ENCODE measurements at places on chromosomes 16 and 17.

GRCh38 chr16:17469011-17469740 is 1.6 kb downstream of the XYLT1 start:
- H3K27ac ChIP-seq, result no peak overlapping the region
- DNase-seq, result no peak
- H3K27me3 ChIP-seq, result no peaks in the 10 kb centered on the region
- H3K4me3 ChIP-seq, result peak overlapping the region; percentile 72
- peaks cover 12% of the 10 kb centered on the region for H3K4me1 ChIP-seq
- no peaks in the 10 kb centered on the region for H3K36me3 ChIP-seq

DNA sequence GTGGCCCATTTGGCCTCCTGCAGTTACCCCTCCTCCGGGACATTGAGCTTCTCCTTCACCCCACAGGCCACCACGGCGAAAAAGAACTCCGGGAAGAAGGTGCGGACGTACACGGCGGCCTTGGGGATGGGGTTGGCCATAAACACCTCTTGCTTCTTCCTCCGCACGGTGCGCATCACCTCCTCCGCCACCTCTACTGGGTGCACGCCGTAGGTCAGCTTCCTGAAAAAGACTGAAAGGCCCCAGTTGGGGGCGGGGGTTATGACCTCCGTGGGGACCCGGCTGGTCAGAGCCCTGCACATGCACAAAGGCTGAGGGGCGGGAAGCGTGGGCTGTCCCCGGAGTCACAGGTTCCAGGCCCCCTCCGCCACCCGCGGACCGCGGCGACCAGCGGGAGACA is 19.9 kb downstream of the DHRS7C start:
- H3K4me1 ChIP-seq, result no peaks in the 10 kb centered on the region
- DNase-seq, result no peak
- H3K27ac ChIP-seq, result no peak overlapping the region

- peaks cover 33% of the 10 kb centered on the region for H3K4me1 ChIP-seq
- H3K36me3 ChIP-seq, result no peaks in the 10 kb centered on the region
- H3K27me3 ChIP-seq, result no peaks in the 10 kb centered on the region
- no peak for DNase-seq
Measured at GRCh38 chr17:2705263-2705662, 6.3 kb downstream of the CLUH start.

DNA sequence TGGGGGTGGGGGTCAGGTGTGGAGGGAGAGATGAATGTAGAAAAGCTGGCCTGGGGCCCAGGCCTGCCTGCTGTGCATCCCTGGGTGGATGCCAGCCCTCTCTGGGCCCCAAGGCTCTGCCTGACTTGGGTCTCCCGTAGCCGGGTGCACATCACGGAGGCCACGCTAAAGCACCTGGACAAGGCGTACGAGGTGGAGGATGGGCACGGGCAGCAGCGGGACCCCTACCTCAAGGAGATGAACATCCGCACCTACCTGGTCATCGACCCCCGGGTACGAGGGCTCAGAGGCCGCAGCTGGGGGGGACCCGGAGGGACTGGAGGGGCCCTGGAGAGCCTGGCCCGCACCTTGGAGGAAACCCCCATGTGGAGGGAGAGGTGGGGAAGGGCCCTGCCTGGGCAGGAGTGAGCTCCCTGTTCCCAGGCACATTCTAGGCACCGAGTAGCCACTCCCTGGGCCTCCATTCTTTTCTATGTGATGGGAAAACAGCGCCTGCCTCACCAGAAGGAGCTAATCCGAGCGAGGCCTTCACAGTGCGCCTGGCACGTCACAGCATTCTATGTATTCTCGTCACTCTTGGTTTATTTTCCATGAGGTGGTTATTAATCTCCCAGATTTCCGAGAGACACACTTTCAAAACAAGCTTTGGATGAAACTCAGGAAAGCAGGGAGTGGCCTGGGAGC is 34.7 kb downstream of the ADCY7 start:
- no peak overlapping the region for H3K27ac ChIP-seq
- no peak for DNase-seq
- no peaks in the 10 kb centered on the region for H3K4me1 ChIP-seq
- H3K36me3 ChIP-seq, result no peaks in the 10 kb centered on the region
- no peaks in the 10 kb centered on the region for H3K27me3 ChIP-seq

GRCh38 chr16:62794724-62795123 is 758.5 kb upstream of the CDH8 start:
- H3K36me3 ChIP-seq, result no peaks in the 10 kb centered on the region
- no peaks in the 10 kb centered on the region for H3K4me1 ChIP-seq
- H3K27ac ChIP-seq, result no peak overlapping the region
- no peaks in the 10 kb centered on the region for H3K27me3 ChIP-seq

GRCh38 chr17:74852237-74853047 is 7.2 kb downstream of the GRIN2C start:
- H3K36me3 ChIP-seq, result no peaks in the 10 kb centered on the region
- DNase-seq, result no peak
- H3K4me3 ChIP-seq, result peak overlapping the region; percentile 38
- no peak overlapping the region for H3K27ac ChIP-seq

GRCh38 chr16:31357324-31358109 is 2.5 kb downstream of the ITGAX start:
- no peaks in the 10 kb centered on the region for H3K27me3 ChIP-seq
- no peaks in the 10 kb centered on the region for H3K36me3 ChIP-seq
- no peak overlapping the region for H3K4me3 ChIP-seq

DNA sequence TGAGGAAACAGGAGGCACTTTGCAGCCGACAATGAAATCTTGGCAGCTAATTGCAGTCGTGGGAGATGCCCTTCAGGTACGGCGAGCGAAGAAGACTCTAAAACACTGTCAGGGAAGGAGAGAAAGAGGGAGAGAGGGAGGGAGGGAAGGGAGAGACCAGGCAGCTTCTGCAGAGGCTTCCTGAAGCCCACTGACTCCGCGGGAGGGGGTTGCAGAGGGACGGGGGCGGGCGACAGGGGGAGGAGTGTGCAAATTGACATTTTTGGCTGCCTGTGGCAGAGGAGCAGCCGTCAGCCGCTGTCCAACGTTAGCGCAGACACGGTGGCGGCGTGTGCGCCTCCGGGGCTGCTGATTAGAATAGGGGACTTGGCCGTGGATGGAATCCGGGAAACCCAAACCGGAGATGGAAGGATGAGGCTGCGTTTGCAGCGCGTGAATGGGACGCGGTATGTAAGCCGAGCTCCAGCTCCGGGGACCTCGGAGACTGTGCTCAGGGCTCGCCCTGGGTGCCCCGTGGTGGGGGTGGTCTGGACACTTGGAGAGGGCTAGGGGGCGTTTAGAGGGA is 849.1 kb upstream of the RBFOX1 start:
- H3K4me1 ChIP-seq, result no peaks in the 10 kb centered on the region
- no peaks in the 10 kb centered on the region for H3K36me3 ChIP-seq

GRCh38 chr16:89374393-89374960 is 115.9 kb downstream of the ANKRD11 start:
- H3K36me3 ChIP-seq, result no peaks in the 10 kb centered on the region
- no peaks in the 10 kb centered on the region for H3K27me3 ChIP-seq
- H3K4me1 ChIP-seq, result peaks cover 16% of the 10 kb centered on the region
- DNase-seq, result no peak
- H3K27ac ChIP-seq, result no peak overlapping the region

- no peaks in the 10 kb centered on the region for H3K27me3 ChIP-seq
- no peak for DNase-seq
- peak overlapping the region; percentile 71 for H3K4me3 ChIP-seq
- H3K4me1 ChIP-seq, result peaks cover 27% of the 10 kb centered on the region
Measured at GRCh38 chr16:25256695-25257469, 763 bp downstream of the ZKSCAN2 start.

- H3K4me3 ChIP-seq, result no peak overlapping the region
- no peaks in the 10 kb centered on the region for H3K27me3 ChIP-seq
- no peak overlapping the region for H3K27ac ChIP-seq
Measured at GRCh38 chr16:73233846-73234424, 186.0 kb upstream of the ZFHX3 start.

GRCh38 chr17:70100983-70101382 is 26.0 kb downstream of the KCNJ16 start:
- H3K4me1 ChIP-seq, result no peaks in the 10 kb centered on the region
- H3K36me3 ChIP-seq, result no peaks in the 10 kb centered on the region
- H3K27me3 ChIP-seq, result no peaks in the 10 kb centered on the region
- no peak overlapping the region for H3K4me3 ChIP-seq
- H3K27ac ChIP-seq, result no peak overlapping the region
- no peak for DNase-seq

DNA sequence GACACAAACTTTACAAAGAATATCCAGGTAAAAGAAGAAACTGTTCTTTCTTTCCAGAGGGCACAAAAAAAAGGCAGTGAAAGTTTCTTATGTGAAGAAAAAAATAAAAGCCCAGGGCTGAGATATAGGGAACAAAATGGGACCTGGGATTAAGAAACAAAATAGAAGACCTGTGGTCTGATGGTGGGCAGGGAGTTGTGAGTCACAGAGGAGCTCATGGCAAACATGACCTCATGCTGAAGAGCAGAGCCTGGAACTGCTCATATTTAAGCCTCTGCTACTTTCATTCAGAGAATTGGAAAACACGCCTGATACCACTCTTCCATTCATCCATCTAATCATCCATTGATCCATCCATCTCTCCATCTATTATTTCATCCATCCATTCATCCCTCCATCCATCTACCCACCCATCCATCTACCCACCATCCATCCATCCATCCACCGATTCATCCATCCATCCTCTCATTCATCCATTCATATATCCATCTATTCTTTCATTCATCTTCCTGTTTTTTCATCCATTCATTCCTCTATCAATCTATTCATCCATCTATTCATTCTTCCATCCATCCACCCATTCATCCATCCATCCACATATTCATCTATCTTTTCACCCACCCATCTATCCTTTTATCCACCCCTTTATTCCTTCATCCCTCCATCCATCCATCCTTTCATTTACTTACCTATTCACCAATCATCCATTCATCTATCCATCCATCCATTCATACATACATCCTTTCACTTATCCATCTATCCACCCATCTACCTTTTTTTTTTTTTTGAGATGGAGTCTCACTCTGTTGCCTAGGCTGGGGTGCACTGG is 30.0 kb downstream of the WFDC1 start:
- H3K4me3 ChIP-seq, result no peak overlapping the region
- no peak for DNase-seq
- no peaks in the 10 kb centered on the region for H3K4me1 ChIP-seq
- H3K27ac ChIP-seq, result no peak overlapping the region

DNA sequence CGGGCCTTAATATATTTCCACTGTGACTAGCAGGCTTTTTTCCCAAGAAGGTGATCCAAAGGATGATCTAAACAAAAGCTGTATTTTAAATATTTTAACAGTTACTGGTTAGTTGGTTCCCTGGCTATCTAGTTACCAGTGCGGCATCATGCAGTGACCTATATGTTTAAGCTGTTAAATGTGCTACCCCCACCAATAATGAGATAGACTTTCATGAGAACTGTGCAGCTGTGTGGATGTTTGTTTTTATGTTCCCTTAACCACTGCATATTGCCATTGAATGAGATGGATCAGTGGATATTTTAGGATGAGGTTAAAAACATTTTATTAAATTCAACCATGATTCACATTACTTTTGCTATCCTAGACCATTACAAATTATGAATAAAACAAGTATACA is 16.9 kb downstream of the ERN1 start:
- DNase-seq, result no peak
- no peaks in the 10 kb centered on the region for H3K36me3 ChIP-seq
- H3K27me3 ChIP-seq, result no peaks in the 10 kb centered on the region
- H3K4me3 ChIP-seq, result no peak overlapping the region

GRCh38 chr17:7351665-7352502 is at the start of gene KCTD11:
Gene KCTD11 (plus strand): TSS chr17:7352162.
- peak; percentile 92 for DNase-seq
- H3K27ac ChIP-seq, result peak within 1 kb of the TSS; percentile 98
- H3K4me3 ChIP-seq, result peak within 1 kb of the TSS; percentile 81
- no peaks in the 10 kb centered on the region for H3K27me3 ChIP-seq
- H3K4me1 ChIP-seq, result peaks cover 24% of the 10 kb centered on the region
- no peaks in the 10 kb centered on the region for H3K36me3 ChIP-seq

- peak overlapping the region; percentile 50 for H3K27ac ChIP-seq
- H3K36me3 ChIP-seq, result no peaks in the 10 kb centered on the region
- peaks cover 9% of the 10 kb centered on the region for H3K4me1 ChIP-seq
- no peaks in the 10 kb centered on the region for H3K27me3 ChIP-seq
- peak; percentile 81 for DNase-seq
Measured at GRCh38 chr16:17467923-17468540, 2.7 kb downstream of the XYLT1 start.
